T-helper 9 cell (primary cell): ENCODE measurements at places on chromosomes 13 and 19.

GRCh38 chr19:3657395-3657769 is 30.8 kb upstream of the CACTIN start:
- no peak for DNase-seq

- no peak for DNase-seq
Measured at GRCh38 chr19:531753-532560, at the start of gene CDC34. Gene CDC34 (plus strand): TSS chr19:531760. CDS start chr19:531932, 172 bp downstream.

GRCh38 chr19:50230379-50231351 is 27.2 kb downstream of the MYH14 start:
- no peak for DNase-seq

GRCh38 chr13:38871275-38871674 is 119.4 kb downstream of the STOML3 start:
- DNase-seq, result no peak

DNA sequence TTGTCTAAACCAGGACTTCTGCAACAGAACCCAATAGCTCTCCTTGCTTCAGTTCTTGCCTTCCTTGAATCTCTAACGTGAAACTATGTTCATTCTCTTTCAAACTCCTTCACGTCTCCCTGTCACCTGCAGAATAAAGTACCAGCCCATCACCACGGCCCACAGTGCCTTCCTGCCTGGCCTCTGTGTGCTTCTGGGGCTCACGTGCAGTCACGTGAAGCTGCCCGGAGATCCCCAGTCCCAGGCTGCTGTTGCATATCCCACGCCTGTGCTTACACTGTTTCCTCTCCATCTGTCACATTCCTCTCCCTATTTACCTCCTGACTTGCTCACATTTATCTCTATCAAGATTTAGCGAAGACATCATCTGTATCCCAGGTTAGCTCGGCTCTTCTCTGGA is 102.8 kb downstream of the STARD13 start:
- DNase-seq, result no peak

- no peak for DNase-seq
Measured at GRCh38 chr19:49425178-49425577, at the start of gene GFY. Gene GFY (plus strand): TSS chr19:49425388. CDS start chr19:49426431, 1,043 bp downstream.

GRCh38 chr13:110306340-110306959 is 507 bp downstream of the COL4A1 start:
- no peak for DNase-seq

DNA sequence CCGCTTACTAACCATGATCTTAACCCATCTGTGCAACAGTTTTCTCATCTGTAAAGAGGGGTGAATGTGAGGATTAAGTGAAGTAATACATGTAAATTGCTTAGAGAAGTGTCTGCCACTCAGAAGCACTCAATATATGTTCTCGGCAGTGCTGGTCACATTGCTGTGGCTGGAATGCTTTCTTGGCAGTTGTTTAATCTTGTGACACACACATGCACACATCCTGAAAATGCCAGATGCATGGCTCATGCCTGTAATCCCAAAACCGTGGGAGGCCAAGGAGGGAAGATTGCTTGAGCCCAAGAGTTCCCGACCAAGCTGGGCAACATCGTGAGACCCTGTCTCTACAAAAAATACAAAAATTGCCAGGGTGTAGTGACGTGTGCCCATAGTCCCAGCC is 4.9 kb upstream of the DMKN start:
- no peak for DNase-seq

DNA sequence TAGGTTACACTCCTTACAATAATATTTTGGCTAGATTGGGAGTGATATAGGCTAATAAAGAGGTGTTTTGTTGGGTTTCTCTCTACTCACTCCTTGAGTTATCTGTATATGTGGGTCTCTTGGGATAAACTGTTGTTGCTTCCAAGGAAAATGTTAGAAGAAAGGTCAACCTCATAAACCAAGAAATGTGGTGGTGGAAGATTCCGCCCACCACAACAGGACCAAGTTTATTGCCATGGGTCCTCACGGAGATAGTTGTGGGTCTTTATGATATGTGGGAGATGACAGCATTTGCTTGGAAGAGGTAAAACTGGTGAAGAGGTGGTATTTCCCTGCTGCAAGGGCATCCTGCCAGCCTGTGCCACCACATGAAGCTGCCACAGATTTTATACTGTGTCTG is 259.6 kb downstream of the DCLK1 start:
- no peak for DNase-seq

GRCh38 chr19:801030-801860 is 4.0 kb downstream of the PTBP1 start:
- no peak for DNase-seq

DNA sequence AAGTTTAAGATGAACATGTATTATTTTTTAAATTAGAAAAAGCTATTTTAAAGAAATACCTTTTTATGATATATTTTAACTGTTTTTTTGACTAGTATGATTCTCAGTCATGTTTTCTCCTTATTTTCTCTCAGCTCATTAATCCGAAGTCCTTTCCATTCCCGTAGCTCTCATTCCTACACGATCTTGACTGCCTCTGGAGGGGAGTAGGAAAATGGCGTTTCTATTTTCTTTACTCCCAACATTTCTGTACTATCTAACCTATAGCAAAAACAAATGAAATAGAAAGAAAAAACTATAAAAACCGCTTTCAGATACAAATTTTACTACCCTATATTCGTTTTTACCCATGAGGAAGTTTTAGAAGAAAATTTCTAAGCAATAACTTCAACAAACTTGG is 343.8 kb downstream of the RBM26 start:
- no peak for DNase-seq

- no peak for DNase-seq
Measured at GRCh38 chr19:50875795-50876422, 2.7 kb downstream of the KLK2 start.

GRCh38 chr19:44904426-44904994 is 1.1 kb upstream of the APOE start:
- DNase-seq, result no peak

DNA sequence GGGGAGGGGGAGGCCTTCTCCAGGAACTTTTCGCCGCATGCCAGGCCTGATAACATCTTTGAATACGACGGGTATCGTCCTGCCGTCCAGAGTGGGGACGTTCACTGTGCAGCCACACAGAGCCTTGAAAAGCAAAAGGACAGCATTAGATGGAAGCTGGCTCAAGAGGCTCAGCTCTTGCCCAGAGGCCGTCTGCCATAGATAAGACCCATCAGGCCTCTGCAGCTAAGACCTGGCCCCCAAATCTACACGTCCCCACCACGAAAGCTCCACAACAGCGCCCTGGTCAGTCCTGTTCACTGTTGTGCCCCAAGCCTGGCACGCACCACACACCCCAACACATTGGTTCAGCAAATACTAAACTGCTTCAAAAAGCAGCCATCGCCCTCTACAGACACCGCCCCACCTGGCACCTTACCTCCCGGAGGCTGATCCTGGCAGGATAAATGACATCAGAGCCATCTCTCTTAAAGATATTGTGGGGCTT is 2.1 kb downstream of the DNAJB1 start:
- no peak for DNase-seq

- DNase-seq, result no peak
Measured at GRCh38 chr13:38954291-38954690, 36.3 kb downstream of the STOML3 start.

DNA sequence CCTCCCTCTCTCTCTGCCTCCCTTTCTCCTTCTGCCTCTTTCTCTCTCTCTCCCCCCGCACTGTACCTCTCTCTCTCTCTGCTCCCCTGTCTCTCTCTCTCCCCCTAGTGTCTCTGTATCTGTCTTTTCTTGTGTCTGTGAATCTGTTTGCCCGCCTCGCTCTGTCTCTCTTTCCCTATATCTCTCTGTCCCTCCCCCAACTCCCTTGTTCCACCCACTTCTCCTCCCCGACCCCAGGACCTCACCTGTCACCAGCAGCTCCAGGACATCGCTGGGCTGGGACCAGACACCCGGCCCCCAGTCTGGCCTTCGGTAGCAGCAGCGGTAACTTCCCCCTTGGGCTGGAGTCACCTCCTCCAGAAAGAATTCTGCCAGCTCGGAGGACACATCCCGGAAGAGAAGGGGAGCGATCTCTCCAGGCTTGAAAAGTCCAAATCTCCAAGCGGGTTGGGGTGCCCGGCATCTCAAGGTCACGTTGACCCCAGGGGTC is 3.9 kb downstream of the OSCAR start:
- DNase-seq, result no peak

DNA sequence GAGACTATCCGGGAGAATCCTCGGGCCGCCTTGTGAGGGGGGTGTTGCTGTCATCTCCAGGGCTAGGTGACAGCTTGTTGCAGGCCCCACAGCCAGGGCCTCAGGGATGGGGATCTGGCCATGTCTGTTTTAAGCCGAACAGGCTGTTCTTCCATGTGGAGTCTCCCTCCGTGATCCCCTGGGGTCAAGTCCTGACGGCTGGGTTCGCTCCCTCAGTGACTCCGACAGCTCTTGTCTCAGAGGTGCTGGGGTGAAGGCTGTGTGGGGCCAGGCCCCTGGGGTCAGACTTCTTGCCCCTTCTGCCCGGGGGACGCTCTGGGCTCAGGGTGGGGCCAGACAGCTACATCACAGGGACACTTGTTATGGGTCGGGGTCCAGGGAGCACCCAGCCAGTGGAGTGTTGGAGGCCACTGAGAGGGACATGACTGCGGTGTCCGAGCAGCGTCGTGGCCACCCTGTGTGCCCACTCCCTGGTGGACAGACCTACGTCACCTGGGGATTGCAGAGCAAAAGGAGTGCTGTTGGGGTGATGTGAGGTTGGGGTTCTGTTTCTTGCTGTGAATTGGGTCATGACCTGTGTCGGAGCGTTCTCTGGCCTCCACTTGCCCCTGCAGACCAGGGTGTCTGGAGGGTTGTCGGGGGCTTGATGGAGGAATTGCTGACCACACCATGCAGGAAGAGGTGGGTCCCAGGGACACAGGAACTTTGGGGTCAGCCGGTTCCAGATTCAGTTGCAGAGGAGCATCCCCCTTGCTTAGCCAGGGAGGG is 21.5 kb downstream of the EPN1 start:
- DNase-seq, result no peak
